ENCODE measurements at places on chromosomes 4 and X.

- no peak for DNase-seq
Observed at GRCh38 chr4:158912390-158912789, 143.6 kb downstream of the FNIP2 start.

- no peak for DNase-seq
Observed at GRCh38 chrX:15769300-15769954, 20.9 kb upstream of the ZRSR2 start.

GRCh38 chr4:116638592-116638991 is 446.8 kb downstream of the TRAM1L1 start:
- no peak for DNase-seq

- DNase-seq = peak; percentile 71
Observed at GRCh38 chr4:153497091-153497531, 31.0 kb downstream of the TMEM131L start.

GRCh38 chrX:104122829-104123228 is 10.5 kb downstream of the ZCCHC18 start:
- DNase-seq = no peak

DNA sequence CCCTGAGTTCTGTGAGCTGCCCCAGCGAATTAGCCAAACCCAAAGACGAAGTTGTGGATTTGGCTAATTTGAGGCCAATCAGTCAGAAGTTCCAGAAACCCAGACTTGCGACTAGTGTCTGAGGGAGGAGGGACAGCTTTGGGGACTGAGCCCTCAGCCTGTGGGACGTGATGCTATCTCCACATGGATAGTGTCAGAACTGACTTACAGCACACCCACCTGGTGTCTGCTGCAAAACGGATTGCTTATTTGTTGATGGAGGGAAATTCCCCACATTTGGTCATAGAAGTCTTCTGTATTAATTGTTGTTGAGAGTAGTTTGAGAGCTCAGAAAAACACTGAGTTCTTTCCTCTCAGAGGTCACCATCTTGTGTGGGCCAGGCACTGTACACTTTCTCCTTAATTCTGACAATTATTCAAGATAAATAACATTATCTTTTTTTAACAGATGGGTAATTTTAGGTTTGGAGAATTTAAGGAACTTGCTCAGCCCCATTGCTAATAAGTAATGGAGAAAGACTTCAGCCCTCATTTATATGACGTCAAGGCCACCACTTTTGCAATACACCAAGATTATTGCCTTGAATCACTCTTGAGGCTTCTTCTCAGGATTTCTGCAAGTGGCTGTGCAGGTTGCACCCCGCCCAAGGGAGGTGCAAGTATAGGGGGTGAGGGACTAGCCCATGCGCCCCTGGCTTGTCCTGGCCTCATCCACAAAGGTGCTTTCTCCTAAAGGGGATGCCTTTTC is 16.7 kb downstream of the CLRN2 start:
- DNase-seq = no peak

- DNase-seq = no peak
Observed at GRCh38 chr4:140901736-140902336, 145.7 kb upstream of the TBC1D9 start.

DNA sequence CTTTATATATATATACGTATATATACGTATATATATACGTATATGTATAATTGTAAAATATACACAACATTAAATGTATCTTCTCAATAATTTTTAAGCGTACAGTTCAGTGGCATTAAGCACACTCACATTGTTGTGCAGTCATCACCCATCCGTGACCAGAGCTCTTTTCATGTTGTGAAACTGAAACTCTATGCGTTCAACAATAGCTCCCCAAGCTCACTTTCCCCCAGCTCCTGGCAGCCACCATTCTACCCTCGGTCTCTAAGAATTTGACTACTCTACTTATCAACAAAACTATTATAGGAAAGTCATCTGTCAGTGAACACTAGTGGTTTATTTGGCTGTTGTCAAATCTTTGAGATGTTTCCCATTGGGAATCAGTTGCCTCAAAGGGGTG is 621.8 kb upstream of the GALNT7 start:
- no peak for DNase-seq

DNA sequence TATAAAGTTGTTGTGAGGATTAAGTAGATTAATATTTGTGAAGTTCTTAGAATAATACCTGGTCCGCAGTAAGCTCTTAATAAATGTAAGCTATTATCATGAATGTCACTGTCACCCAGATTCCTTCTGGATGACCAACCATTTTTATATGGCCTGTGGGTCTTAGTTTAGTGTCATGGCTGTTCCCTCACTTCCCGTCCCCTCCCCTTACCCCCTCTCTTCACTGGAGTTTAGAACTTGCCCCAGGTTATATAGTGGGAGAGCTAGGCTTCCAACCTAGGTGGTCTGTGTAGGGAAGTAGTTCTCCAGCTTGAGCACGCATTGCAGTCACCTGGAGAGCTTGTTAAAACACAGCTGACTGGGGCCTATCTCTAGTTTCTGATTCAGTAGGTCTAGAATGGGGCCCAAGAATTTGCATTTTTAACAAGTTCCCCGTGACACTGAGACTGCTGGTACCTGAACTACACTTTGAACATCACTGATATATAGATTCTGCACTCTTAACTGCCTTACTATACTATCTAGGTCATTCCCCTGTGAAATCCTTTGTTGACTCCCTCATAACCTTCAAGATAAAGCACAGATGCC is 66.9 kb upstream of the PLAC1 start:
- DNase-seq = no peak

DNA sequence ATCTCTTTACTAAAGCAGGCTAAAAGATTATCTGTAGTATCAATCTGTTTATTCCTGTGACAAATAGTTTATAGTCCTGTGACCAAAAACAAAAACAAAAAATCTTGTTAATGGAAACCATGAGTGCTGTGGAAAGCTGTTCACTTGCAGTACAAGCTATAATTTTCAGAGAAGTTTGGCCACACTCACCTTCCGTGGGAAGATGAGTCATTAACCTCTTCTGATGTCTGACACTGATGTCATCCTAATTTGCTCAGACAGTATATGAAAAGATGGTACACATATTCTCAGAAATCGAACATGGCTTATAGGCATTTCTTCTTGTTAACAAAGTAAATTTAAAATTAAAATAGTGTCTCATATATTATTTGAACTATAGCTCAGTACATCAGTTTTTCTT is 19.9 kb upstream of the ENPP6 start:
- no peak for DNase-seq

DNA sequence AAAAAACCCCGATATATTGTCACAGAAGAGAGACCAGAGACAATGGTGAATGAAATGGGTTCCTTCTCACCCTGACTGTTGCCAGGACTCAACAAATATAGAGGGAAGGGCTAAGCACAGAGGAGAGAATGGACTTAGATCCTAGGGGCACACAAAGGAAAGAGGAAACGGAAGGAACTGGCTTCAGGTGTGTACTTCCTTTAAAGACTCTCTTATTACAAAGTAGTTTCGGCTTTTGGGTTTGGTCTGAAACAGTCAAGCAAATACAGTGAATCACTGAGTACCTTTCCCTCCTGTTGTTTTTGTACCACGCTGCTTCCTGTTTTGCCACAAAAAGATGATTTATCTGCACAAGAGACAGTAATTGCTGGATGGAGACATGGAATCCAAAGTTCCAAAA is 46.1 kb upstream of the S100G start:
- DNase-seq = no peak

GRCh38 chr4:7463566-7464258 is 29.0 kb upstream of the PSAPL1 start:
- DNase-seq = no peak

GRCh38 chrX:25202827-25203226 is 187.1 kb upstream of the ARX start:
- DNase-seq = no peak

DNA sequence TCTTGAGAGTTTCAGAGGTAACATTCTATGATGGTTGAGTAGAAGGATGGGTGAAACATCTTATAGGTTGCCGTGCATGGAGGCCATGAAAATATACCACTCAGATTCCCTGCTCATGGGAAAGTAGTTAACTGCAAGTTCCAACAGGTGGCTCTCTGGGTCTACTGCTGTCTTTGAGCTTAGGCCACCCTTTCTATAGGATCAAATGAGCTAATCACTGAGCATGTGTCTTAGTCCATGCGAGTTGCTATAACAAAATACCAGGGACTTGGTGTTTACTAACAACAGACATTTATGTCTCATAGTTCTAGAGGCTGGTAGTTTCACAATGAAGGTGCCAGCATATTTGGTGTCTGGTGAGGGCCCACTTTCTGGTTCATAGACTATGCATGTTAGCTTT is 144.8 kb upstream of the UNC5C start:
- DNase-seq = no peak

- no peak for DNase-seq
Observed at GRCh38 chrX:12961196-12961718, 13.7 kb upstream of the TMSB4X start.

GRCh38 chr4:58061967-58062366 is 951.8 kb upstream of the IGFBP7 start:
- peak; percentile 4 for DNase-seq

DNA sequence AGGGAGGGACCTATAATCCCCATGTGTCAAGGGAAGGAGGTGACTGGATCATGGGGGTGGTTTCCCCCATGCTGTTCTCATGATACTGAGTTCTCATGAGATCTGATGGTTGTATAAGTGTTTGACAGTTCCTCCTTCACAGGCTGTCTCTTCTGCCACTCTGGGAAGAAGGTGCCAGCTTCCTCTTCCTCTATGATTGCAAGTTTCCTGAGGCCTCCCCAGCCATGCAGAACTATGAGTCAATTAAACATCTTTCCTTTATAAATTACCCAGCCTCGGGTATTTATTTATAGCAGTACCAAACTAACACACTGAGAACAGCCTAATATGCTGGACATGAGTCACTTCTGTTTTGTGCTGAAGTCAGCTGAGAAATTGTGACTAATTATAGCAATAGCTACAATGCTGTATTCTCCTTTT is 656.9 kb upstream of the CPEB2 start:
- DNase-seq = peak; percentile 75

- peak; percentile 67 for DNase-seq
Observed at GRCh38 chr4:107278791-107279483, 242.8 kb upstream of the DKK2 start.

DNA sequence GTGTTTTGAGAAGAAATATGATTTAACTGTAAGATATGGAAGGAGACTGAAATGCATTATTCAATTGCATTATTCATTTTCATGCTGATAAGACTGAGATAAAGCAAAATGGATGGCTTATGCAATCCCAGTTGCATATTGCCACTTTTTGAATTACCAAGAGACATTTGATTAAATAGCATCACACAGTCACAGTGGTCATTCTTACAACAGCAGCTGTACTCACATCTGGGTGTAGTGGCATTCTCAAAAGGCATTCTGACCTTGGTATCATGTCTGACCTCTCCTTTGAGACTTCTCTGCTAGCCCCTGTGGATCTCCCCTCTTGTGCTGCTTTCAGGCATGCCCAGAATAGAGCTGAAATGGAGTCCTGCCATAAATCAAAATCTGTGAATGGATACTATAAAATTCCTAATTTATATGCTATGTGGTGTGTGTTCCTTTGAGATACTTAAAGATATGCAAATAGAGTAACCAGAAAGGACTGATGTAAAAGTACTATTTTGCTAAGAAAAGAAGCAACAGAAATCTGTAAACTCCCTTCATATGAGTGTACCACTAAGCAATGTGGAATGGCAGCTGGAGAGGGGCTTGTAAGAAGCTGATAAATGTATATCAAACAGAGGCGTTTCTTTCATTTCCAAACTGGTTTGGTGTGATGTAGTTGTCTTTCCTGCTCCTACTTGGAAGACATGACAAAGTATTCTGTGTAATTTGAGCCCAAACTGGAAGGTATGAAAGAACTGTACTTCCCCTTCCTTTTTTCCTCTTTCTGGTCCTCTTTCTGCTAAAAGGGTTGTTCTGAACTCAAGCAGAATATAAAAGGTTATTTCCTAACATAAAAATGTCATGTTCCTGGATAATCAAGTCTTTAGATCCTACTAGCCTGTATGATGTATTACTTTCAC is 25.4 kb upstream of the METAP1 start:
- DNase-seq = no peak

GRCh38 chr4:31379364-31379763 is 659.2 kb downstream of the PCDH7 start:
- DNase-seq = no peak

- no peak for DNase-seq
Observed at GRCh38 chrX:82451725-82452124, 1056.4 kb upstream of the POU3F4 start.

GRCh38 chr4:141376769-141377168 is 156.1 kb downstream of the ZNF330 start:
- DNase-seq = no peak

DNA sequence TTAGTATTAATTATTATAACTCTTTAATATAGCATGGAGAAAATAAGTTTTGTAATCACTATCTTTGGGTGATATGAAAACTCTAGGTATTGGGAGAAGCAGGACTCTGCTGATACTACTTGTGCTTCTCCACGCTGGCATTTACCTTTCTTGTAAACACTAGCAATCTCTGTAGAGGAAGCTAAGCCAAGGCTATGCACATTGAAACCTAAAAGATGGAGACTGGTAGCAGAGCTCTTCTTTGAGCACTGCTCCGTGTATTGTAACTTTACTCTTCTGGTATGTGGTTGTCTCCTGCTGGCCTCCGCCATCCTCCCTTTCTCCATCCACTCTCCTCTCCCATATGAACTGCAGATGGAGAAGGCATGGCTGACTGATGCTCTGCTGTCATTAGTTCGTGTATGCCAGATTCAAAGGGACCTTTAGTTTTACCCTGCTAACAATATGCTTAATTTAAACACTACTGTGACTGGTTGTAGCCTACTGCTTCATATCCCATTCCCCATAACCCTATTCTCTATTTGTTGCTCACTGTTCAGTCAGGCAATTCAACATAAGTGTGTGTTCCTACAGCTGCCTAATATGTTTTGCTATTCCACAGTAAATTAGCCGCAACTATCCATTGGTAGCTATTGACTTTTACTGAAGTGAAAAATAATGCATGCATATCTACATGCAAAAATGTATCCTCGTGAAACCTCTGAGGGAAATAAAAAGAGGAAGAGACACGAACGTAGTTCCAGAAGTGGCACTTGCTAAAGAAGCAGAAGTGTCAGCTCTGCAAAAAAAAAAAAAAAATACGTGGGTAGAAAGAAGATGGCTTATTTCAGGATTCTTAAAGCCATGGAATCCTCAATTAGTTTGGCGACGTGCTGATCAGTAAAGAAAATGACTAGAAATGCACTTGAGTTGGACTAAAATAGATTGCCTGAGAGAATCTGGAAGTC is 55.6 kb upstream of the CCSER1 start:
- DNase-seq = no peak

DNA sequence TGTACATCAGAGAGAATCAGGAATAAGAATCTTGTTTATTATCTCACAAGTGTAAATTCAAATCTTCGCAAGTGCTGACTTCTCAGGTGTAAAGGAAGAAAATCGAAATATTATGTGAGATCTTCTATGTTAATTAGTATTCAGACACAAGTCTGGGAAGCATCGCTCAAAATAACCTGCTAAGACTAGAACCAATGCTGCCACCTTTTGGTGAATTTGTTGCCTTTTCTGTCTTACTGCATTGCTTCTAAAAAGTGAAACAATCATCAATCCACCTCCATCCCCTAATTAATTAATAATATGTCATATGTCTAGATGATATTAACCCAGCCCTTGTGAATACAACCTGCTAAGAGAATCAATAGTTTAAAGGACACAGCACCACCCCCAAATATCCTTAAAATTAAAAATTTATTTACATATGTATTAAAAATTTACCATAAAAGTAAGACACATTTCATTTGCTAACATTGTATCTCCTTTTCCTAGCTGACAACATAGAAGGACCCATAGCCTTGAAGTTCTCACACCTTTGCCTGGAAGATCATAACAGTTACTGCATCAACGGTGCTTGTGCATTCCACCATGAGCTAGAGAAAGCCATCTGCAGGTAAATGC is 3.5 kb downstream of the EPGN start:
- peak; percentile 77 for DNase-seq

- DNase-seq = no peak
Observed at GRCh38 chrX:69094977-69095669, 70.1 kb downstream of the PJA1 start.
